Neural crest cell (in vitro differentiated cells): ENCODE measurements at places on chromosomes 12 and 14. TPM values are rescaled to one million over a fixed set of nuclear protein-coding genes. Genes with fewer than 3 reads are reported as not detected.

GRCh38 chr14:99515301-99516155, 34.3 kb downstream of the CCNK start:
- H3K27ac ChIP-seq: no peak overlapping the region
- no peaks in the 10 kb centered on the region for H3K27me3 ChIP-seq
- no peak overlapping the region for H3K4me3 ChIP-seq
- no peak for DNase-seq

GRCh38 chr14:38561657-38562056, 305.8 kb upstream of the CLEC14A start:
- H3K36me3 ChIP-seq: peaks cover 4% of the 10 kb centered on the region
- H3K4me1 ChIP-seq: no peaks in the 10 kb centered on the region
- H3K27me3 ChIP-seq: peaks cover 3% of the 10 kb centered on the region
- no peak overlapping the region for H3K4me3 ChIP-seq

DNA sequence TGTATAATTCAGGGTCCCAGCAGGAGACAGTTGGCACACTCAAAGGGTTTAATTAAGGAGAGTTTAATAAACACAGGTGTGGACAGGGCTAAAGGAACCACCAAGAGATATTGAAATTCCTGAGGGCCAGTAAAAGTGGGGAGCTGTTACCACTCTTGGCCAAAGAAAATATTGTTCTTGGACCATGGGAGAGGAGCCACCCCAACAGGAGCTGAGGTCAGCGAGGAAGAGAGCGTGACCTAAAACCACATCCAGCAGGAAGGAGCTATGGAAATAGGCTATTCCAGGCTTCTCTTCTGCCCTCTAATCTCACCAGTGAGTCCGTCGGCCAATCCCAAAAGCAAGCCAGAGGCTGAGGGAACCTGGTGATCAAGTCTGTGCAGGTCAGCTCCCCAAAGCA, 390.8 kb downstream of the MED13L start:
- H3K36me3 ChIP-seq: no peaks in the 10 kb centered on the region
- no peak overlapping the region for H3K27ac ChIP-seq
- H3K4me3 ChIP-seq: no peak overlapping the region
- DNase-seq: no peak
- H3K4me1 ChIP-seq: peaks cover 4% of the 10 kb centered on the region

The DDN gene
- total RNA-seq: 0.51 and 0.64 TPM in 2 replicates

The MLXIP gene
- total RNA-seq: 39.8 and 44.5 TPM in 2 replicates
